Fibroblast of lung (primary cell): ENCODE measurements at places on chromosomes 7 and 10. TPM values are rescaled to one million over a fixed set of nuclear protein-coding genes. Genes with fewer than 3 reads are reported as not detected.

- no peak for DNase-seq
Measured at GRCh38 chr7:94351703-94352102, 43.0 kb upstream of the COL1A2 start.

Gene AGAP4
- 1.8 and 3.3 TPM in 2 replicates for total RNA-seq

DNA sequence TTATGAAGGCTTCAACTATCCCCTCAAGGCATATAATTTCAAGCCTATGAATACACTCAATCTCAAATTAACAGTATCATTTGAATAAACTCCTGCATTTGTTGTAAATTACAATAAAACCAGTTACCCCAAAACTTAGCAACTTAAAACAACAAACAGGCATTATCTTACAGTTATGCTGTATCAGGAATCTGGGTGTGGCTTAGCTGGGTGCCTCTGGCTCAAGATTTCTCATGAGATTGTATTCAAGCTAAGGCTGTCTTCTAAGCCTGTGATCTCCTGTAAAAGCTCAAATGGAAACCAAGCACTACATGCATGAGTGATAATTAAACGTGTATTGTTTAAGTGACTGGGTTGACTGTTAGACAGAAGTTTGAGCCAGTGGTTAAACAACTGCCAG is 341.0 kb upstream of the PHF14 start:
- no peak for DNase-seq

- DNase-seq, result no peak
Measured at GRCh38 chr7:47293884-47294555, 287.9 kb downstream of the TNS3 start.

Gene RET
- 0.77 and 0.83 TPM in 2 replicates for total RNA-seq

DNA sequence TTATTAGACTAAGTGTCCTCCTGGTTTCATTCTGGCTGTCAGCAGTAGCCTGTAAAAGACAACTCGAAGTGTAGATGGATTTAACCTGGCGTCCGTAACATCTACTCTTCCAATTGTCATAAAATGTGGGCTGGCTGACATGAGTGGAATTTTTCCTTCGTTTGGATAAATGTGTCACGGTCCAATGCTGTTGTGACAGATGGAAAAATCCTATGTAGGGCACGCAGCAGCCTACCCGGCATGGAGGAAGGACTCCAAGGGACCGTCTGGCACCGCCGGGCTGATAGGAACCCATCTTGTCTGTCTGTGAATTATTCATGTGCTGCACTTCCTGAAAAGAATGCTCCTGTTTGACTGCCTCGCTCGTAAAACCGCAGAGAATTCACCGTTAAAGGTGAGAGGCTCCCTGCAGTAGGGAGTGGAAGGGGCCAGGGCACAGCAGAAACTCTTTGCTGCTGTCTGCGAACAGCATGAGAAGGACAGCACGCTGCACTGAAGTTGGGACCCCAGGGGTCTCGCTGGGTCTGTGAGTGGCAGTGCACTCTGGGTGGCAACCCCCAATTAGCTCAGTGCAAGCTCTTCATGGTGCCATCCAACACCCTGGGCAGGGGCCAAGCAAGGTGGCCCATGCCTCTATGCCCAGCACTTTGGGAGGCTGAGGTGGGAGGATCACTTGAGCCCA is 1.6 kb upstream of the ORAI2 start:
- DNase-seq, result no peak

DNA sequence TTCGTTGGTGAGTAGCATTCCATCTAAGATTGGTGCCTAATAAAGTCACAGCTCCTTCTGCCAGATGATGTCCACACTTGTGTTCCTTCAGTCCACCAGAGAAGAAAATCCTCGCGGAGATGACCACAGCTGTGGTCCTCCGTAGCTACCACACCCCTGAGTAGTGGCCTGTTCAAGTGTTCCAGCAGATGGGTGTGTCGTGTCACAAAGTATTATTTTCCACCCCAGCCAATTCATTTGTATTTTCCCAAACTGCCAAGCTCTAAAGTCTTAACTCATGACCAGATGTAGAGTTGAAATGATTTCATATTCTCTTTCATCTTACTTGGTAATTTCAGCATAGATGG is 251.3 kb upstream of the TCF7L2 start:
- no peak for DNase-seq

DNA sequence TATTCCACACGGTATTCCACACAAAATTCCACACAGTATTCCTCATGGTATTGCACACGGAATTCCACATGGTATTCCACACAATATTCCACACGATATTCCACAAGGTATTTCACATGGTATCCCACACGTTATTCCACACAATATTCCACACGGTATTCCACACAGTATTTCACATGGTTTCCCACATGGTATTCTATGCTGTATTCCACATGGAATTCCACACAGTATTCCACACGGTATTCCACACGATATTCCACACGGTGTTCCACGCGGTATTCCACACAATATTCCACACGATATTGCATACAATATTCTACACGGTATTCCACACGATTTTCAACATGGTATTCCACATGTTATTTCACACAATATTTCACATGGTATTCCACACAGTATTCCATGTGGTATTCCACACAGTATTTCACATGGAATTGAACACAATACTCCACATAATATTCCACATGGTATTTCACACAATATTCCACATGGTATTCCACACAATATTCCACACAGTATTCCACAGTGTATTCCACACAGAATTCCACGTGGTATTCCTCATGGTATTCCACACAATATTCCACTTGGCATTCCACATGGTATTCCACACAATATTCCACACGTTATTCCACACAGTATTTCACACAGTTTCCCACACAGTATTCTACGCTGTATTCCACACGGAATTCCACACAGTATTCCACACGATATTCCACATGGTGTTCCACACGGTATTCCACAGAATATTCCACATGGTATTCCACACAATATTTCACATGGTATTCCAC is 136.0 kb upstream of the CHST15 start:
- no peak for DNase-seq

- no peak for DNase-seq
Measured at GRCh38 chr10:33052263-33052875, 94.3 kb upstream of the ITGB1 start.

- DNase-seq, result peak; percentile 90
Measured at GRCh38 chr10:59079386-59080226, 96.8 kb upstream of the PHYHIPL start.

GRCh38 chr7:98862716-98863420 is 6.9 kb downstream of the TMEM130 start:
- no peak for DNase-seq

GRCh38 chr10:14142606-14143250 is 188.0 kb downstream of the FRMD4A start:
- no peak for DNase-seq

DNA sequence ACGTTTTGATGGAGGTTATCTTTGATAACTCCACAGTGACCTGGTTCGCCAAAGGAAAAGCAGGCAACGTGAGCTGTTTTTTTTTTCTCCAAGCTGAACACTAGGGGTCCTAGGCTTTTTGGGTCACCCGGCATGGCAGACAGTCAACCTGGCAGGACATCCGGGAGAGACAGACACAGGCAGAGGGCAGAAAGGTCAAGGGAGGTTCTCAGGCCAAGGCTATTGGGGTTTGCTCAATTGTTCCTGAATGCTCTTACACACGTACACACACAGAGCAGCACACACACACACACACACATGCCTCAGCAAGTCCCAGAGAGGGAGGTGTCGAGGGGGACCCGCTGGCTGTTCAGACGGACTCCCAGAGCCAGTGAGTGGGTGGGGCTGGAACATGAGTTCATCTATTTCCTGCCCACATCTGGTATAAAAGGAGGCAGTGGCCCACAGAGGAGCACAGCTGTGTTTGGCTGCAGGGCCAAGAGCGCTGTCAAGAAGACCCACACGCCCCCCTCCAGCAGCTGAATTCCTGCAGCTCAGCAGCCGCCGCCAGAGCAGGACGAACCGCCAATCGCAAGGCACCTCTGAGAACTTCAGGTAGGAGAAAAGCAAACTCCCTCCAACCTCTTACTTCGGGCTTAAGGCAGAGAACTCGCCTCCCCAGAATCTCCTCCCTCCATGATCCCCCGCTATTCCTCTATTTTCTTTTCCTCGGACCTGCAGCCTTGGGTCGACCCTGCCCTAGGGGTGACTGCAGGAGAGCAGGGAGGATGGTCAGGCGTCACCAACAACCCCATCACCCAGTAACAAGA is at the start of gene SERPINE1:
Gene SERPINE1 (plus strand): TSS at position 454 of the 809 bp plus-strand sequence. CDS start 1,290 bp downstream, outside the sequence.
- DNase-seq, result peak; percentile 100

- DNase-seq, result no peak
Measured at GRCh38 chr10:53786236-53786900, 1013.8 kb upstream of the MBL2 start.

GRCh38 chr10:21020545-21020944 is 123.4 kb upstream of the NEBL start:
- DNase-seq, result no peak

Gene MKI67
- 0.26 and 4.3 TPM in 2 replicates for total RNA-seq

GRCh38 chr7:131285556-131285955 is 42.1 kb upstream of the MKLN1 start:
- DNase-seq, result peak; percentile 19

GRCh38 chr7:108836256-108836655 is 266.6 kb downstream of the DNAJB9 start:
- peak; percentile 45 for DNase-seq

- no peak for DNase-seq
Measured at GRCh38 chr7:36016648-36017047, 136.4 kb upstream of the EEPD1 start.

Gene KCNH2
- total RNA-seq, result 6.1 and 6.2 TPM in 2 replicates

DNA sequence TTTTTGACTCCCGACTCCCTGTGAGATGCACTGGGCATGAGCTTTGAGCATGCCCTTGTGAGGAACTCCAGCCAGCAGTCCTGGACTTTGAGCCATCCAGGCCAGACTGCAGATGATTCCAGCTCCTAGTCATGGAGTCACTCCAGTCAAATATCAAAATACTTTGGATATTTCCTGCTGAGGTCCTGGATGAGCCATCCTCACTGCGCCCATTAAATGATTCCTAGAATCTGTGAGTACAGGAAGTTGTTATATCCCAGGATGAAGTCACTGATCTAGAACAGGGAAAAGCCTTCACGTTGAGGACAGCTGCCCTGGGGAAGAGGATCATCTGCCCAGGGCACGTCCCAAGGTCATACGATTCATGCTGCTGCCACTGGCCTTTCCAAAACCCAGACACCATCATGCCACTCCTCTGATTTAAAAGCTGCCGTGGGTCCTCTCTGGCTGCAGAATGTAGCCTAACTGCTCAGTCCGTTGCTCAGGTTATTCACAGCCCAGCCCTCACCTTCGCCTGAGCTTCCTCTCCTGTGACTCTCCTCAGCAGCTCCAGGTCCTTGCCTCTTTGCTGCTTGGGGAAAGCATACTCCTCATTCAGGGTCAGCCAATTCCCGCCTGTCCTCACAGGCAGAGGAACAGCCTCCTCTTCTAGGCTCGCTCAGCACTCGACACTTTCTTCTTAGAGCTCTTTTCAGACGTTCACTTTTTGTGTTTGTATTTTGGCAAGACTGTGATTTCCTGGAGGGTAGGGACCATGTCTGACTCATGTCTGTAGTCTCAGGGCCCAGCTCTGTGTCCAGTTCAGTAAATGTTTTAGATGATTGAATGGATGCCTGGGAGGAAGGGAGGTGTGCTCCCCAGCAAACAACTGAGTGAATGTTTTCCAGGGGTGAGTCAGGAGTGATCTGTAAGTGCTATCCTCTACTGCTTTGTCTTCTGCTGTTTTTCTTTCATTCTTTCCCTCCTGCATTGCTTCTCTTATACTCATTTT is 157.8 kb downstream of the SNX10 start:
- DNase-seq, result peak; percentile 13

DNA sequence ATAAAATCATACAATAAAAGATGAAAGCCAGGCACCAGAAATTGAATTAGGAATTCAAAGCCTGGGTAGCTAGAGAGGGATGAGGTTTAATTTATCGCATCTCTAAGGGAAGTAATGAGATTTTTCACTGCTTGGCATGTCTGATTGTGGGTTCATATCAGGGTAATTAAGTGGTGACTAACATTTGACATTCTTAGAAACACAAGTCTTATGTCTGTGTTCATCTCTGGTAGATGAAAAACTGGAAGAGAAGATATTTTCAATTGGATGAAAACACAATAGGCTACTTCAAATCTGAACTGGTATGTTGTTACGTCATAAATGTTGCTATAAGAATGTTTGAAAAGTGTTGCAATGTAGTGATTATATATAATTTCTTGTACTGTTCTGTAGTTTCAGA is 36.8 kb upstream of the ARMS2 start:
- peak; percentile 72 for DNase-seq

Gene PARG
- total RNA-seq, result 34.7 and 37.8 TPM in 2 replicates

DNA sequence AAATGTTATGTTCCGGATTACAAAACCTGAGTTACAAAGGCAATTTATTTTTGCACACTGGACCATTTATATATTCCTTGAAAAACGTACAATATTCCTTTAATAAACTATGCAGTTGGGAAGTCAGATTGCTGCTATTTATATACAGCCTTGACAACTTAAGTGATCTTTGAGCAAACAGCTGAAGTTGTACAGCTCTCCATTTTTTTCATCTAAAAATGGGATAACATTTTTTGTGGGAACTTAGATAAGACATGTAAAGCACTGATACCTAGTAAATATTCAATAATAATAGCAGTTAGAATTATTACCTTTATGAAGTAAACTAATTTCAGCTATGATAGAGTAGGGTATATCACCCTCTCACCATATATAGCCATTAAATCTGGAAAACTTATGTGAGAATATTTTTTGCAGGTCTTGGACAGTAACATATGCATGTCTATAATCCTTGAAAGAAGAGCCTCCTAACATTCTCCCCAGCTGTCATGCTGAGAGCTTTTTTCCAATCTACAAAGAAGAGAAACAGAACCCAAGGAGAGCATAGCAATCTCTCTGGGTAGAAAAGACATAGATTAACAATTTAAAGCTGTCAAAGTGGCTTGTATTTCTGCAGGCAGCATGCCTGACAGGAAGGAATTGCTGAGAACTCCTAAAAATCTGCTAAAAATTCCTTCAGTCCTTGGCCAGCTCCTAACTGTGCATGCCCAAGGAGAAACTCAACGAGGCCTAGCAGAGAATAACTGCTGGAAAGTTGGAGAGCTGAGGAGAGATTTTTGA is 326.0 kb downstream of the CRPPA start:
- no peak for DNase-seq

Gene GIMAP8
- under 0.01 TPM in 2 replicates for total RNA-seq

GRCh38 chr10:122450353-122450990 is 4.0 kb upstream of the ARMS2 start:
- no peak for DNase-seq

Gene SCART1
- 1.3 and 2.5 TPM in 2 replicates for total RNA-seq

Gene STEAP2
- total RNA-seq, result 26.3 and 29.8 TPM in 2 replicates

GRCh38 chr10:97879241-97879640 is 29.6 kb downstream of the GOLGA7B start:
- DNase-seq, result no peak

- DNase-seq, result no peak
Measured at GRCh38 chr7:107712896-107713295, 31.0 kb upstream of the CBLL1 start.

Gene EVX1
- not detected in 2 replicates for total RNA-seq

Gene HTR5A
- not detected in 2 replicates for total RNA-seq

Gene CALML5
- not detected in 2 replicates for total RNA-seq

GRCh38 chr7:138845711-138846110 is 47.7 kb upstream of the ATP6V0A4 start:
- no peak for DNase-seq

GRCh38 chr7:29957521-29958310 is 31.9 kb downstream of the SCRN1 start:
- DNase-seq, result no peak
